Right renal pelvis (tissue), 4 donors: ENCODE measurements at places on chromosomes 7 and 10. TPM values are rescaled to one million over a fixed set of nuclear protein-coding genes. Genes with fewer than 3 reads are reported as not detected.
A peak's percentile ranks its signal among the peaks of the same experiment; 100 is the strongest.

DNA sequence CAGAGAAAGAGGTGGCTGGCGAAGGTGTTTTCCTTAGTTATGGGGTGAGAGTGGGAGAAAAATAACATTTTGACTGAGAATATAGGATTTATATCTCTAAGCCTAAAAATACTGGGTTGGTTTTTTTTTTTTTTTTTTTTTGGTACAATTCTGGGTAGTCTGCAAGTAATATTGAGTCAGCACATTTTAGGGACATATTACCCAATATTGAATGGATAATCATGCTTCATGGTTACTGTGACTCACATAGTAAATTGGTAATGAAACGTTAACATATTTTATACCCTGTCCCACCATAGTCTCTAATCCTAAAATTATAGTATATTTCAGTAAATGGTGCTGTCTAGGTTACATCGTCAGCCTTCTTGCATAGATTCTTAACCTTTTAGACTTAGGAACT is 91.4 kb downstream of the TPST1 start:
- no peak for DNase-seq

GRCh38 chr7:2633538-2634266 is 1.9 kb downstream of the TTYH3 start:
- DNase-seq = no peak

DNA sequence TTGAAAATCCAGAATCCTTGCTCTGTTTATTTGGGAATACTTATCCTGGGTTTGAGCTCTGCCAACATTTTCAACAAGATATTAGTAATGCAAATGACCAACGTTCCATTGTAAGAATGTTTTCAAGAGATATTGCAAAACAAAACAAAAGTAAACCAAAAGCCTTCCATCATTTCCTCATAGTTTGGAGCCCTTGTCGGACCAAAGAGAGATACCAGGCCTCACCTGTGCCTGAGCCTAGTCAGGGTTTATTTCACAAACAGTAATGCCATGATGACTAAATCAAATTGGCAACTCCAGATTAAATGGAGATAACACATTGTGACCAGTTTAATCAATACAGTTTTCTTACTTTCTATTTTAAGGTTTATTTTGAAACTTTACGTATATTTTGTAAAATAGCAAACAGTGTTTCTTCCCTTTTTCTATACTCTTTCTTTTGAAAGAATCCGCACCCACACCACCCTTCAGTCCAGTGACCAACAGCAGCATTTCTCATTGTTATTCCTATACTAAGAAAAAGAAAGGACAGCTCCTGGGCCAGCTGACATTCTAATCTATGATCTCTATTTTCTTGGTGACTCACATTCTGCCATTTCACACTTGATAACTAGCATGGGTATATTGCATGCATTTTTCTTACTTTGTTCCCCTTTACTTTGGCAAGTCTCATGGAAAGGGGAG is 168.5 kb upstream of the MEOX2 start:
- no peak for DNase-seq

GRCh38 chr7:65966146-65966545 is 15.9 kb downstream of the GUSB start:
- DNase-seq = no peak

DNA sequence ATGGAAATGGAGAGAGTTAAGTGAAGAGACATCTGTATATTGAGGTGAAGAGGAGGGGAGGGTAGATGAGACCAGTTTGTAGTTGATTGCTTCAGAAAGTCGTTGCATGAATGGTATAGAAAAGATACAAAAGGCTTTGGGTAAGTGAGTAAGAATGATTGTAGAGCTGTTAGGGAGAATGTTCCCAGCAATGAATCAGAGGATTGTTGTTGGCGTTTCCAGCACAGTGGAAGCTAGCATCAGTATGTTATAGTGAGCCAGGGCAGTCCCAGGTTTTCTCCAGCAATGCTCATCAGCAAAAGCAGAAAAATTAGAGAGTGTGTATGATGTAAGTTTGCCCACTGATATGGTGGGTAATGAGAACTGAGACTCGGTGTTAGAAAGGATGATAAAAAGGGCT is 15.4 kb upstream of the CDK6 start:
- DNase-seq = no peak

GRCh38 chr10:116697816-116698215 is 44.5 kb downstream of the HSPA12A start:
- no peak for DNase-seq

GRCh38 chr10:17025444-17026295 is 103.9 kb downstream of the CUBN start:
- DNase-seq = no peak

- no peak for DNase-seq
Measured at GRCh38 chr10:34641147-34641912, 173.8 kb downstream of the PARD3 start.

DNA sequence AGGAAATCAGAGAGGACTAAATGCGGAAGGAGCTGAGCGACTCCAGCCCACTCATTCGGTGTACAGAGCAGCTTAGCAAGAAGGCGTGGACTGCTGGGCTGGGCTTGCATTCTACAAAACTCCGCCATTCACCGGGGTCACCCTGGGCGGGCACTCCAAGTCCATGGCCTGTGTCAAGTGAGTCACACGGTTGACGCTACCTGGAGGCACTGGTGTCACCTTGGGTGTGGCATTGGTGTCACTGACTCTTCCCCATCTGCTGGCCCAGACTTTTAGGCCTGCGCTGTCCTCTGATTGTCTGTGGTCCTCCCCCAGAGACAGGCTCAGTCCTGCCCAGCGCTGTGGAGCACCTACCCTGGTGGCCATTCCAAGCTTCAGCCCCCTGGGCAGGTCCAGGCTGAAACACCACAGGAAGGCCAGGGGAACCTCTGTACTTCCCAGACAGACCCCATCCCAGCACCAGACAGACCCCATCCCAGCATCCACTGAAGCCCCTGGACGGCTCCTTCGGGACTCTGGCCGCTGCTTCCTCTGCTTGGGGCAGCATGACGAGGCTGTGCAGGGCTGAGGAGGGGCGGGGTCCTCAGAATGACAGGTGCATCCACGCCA is 30.6 kb upstream of the CNPY1 start:
- DNase-seq = no peak

- DNase-seq = no peak
Measured at GRCh38 chr7:44073664-44074348, 8.4 kb upstream of the PGAM2 start.

DNA sequence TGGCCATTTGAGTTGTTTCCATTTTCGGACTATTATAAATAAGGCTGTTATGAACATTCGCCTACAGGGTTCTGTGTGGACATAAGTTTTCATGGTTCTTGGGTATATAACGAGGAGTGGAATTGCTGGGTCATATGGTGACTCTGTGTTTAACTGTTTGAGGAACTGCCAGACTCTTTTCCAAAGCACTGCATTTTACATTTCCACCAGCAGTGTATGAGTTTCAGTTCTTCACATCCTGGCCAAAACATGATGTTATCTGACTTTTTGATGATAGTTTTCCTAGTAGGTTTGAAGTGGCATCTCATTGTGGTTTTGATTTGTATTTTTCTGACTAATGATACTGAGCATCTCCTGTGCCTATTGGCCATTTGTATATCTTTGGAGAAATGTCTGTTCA is 5.4 kb downstream of the SUV39H2 start:
- no peak for DNase-seq

GRCh38 chr10:29746080-29746797 is 111.5 kb upstream of the SVIL start:
- no peak for DNase-seq

DNA sequence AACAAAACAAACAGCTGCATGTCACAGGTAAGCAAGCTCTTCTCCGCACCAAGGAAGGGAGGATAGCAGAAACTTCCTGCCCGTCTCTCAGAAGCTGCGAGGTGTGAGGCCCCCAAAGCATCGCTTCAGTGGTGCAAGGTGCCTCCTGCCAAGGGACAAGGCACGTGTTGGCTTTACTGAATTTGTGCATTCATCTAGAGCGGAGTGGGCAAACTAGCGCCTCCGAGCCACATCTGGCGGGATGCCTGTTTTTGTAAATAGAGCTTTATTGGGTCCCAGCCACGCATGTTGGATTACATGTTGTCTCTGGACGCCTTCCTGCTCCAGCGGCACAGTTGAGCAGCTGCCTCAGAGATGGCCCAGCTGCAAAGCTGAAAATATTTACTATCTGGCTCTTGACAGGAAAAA is 27.7 kb downstream of the PHYH start:
- DNase-seq = peak; percentile 53

DNA sequence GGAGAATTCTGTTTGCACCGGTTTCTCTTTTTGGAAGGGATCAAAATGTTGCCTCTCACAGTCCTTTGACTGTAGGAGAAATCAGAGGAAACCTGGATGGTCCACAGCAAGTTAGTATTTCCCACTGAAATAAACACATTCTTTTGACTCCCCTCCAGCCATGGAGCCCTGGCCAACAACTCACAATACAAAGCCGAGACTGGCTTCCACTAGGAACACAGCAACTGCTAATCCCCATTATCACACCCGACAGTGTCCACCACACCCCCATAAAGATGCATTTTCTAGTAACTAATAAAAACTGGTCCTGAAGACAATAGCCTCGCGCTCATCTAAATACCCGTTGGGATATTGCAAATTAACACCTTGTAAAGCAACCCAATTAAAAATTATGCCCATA is 798 bp upstream of the MACROH2A2 start:
- DNase-seq = no peak

DNA sequence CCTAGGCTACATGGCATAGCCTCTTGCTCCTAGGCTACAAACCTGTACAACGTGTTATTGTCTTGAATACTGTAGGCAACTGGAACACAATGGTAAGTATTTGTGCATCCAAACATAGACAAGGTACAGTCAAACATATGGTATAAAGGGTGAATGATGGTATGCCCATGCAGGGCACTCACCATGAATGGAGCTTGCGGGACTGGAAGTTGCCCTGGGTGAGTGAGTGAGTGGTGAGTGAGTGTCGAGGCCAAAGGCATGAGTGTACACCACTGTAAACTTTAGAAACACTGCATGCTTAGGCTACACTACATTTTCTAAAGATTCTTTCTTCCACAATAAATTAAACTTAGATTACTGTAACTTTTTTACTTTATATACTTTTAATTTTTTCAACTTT is 165.7 kb downstream of the PARD3 start:
- DNase-seq = no peak

DNA sequence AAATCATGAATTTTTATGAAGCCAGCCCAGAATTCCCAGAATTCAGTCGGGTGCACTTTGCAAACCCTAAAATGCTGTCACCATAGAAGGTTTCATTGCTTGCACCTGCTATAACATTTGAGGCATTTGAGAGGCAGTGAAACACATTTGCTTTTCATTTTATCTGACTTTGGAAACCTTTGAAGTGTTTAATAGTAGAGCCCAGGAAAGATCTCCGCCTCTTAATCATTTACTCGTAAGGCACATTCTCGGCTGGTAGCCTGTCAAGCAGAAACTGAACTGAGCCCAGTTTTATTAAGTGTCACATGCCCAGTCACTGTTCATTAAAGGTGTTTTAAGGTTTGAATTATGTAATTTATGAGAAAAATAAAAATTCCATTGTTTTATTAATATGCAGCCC is 247.6 kb downstream of the EMX2 start:
- no peak for DNase-seq

DNA sequence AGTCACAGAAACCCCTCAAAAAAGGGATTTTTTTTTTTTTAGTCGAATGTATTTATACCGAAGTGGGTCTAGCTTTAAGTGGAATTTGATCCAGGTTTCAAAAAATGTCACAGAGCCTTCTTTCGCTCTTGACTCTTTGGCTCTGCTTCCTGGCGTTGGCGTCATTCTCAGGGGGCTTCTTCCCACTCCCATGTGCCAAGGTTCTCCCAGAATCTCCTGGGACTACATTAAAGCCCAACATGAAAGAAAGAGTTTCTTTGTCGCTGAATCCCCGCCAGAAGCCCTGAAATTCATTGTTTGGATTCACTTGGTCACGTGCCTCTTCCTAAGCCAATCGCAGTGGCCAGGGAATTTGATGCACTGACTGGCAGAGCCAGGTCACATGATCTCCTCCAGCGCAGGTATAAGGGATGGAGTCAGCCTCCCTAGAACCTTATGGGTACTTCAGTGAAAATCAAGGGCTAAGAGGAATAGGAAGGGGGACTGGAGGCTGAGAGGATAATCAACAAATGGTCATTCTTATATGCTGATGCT is 101.2 kb downstream of the RPS24 start:
- DNase-seq = no peak

DNA sequence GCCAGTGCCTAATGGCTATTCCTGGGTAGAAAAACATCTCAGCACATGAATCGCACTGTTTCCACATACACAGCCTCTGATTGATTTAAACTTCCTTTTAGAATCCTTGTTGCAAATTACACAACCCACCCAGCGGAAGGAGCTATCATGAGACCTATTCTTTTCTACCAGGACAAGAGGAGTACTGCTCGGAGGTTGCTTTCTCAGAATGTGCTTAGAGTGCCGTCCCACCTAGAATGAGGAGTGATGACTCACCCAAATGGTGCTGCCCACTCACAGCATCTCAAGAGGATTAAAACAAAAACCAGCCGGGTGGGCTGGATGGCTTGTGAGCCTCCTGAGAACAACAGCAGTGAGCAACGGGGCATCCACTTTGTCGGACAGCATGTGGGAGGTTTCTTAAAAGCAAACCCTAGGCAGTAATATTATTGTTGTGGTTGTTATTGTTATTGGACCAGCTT is 128.9 kb downstream of the DGKI start:
- no peak for DNase-seq

- no peak for DNase-seq
Measured at GRCh38 chr7:122306320-122307227, 2.0 kb upstream of the FEZF1 start.

DNA sequence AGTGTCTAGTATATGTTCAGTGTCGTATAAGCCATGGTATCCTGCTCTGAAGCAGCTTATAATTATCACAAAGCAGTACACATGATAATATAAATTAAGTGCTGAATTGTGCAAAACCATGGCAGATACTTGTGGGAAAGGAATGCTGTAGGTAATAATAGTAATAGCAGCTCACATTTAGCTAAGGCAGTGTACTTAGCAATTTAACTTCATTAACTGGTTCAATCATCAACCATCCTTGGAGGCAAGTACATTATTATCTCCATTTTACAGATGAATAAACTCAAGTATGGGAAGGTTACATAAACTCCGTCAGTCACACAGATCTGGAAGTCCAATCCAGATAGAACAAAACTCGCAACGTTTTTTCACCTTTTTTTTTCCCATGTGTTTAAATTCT is 21.6 kb upstream of the RNF148 start:
- DNase-seq = no peak

GRCh38 chr7:84701524-84702306 is 485.1 kb downstream of the SEMA3D start:
- no peak for DNase-seq

- DNase-seq = no peak
Measured at GRCh38 chr7:3416453-3416852, 115.4 kb downstream of the SDK1 start.

Gene PIP
- polyA plus RNA-seq = not detected

Gene EMX2
- polyA plus RNA-seq = 166 TPM

Gene CDK14
- 38.5 TPM for polyA plus RNA-seq

Gene ADRB1
- 0.09 TPM for polyA plus RNA-seq

Gene PRPS1L1
- 0.06 TPM for polyA plus RNA-seq

Gene SLC13A4
- 1.6 TPM for polyA plus RNA-seq

Gene RPA3
- 65.4 TPM for polyA plus RNA-seq

Gene PLEKHA8
- 18.0 TPM for polyA plus RNA-seq

Gene ACTL6B
- polyA plus RNA-seq = not detected

Gene SLC26A3
- polyA plus RNA-seq = 0.11 TPM

Gene OLAH
- polyA plus RNA-seq = 0.67 TPM

Gene TRPV6
- 9.1 TPM for polyA plus RNA-seq

Gene TEX36
- polyA plus RNA-seq = not detected

Gene LDB3
- polyA plus RNA-seq = 1.1 TPM
